ENCODE measurements at places on chromosomes 3 and 15.
A peak's percentile ranks its signal among the peaks of the same experiment; 100 is the strongest.

DNA sequence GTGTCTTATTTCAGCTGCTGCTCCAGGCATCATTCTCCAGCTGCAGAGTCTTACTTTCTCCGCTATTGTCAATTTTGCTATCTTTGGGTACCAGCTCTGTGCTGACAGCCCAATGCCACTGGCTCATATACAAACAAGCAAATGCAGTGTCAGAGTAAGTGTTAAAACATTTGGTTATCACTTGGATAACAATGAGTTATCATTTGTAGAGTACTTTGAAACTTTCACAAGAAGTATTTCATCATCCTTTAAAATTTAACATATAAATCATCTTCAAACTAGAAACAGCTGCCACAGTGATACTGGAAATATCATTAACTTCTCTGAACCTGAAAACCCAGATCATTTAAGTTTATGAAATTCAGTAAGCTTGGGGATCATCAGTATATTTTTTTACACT, 13.8 kb downstream of the TSPAN3 start:
- no peak for DNase-seq

GRCh38 chr15:91214675-91215590, 114.9 kb downstream of the SV2B start:
- no peak for DNase-seq

- DNase-seq, result no peak
Measured at GRCh38 chr15:73388256-73388781, 19.6 kb upstream of the HCN4 start.

GRCh38 chr3:52385157-52385556, 59.7 kb downstream of the SEMA3G start:
- DNase-seq, result peak; percentile 41

DNA sequence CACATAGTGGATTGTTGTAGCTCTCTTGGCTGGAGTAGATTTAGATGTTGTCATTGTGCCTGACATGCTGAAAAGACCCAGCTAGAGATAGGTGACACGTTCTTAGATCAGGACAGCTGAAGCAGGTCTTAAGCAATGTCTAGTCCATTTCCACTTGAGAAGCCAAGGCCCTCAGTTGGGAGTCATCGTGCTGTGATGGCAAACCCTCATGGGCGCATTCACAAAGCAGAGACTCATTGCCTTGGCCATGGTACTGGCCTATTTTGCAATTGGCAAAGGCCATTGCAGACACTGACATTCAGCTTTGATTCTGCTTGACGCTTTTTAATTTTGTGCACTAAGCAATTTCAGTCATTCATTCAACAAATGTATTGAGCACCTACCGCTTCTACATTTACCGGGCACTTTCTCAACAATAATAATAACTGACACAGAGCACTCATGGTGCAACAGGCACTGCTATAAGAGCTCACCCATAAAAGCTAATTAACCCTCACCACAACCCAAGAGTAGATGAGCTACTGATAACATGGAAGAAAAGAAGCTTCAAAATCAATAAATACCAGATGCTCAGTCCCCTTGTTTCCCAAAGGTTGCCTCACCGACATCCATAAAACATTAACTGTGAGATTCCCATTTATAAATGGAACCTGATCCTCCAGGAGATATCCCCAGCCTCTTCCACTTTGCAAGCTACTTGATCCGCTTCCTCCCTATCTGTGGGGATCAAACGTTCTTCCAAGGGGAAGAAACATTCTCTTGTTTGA, 200.1 kb downstream of the TLE3 start:
- DNase-seq, result no peak

DNA sequence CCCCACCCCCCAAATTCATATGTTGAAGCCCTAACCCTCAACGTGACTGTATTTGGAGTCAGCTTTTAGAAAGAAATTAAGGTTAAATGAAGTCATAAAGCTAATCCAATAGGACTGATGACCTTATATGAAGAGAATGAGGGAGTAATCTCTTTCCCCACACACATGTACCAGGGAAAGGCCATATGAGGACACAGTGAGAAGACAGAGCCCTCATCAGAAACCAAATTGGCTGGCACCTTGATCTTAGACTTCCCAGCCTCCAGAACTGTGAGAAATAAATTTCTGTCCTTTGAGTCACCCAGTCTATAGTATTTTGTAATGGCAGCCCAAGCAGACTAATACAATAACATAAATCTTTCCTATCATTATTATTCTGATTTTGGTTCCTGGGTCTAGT, 194.7 kb upstream of the NANOGP8 start:
- DNase-seq, result no peak

DNA sequence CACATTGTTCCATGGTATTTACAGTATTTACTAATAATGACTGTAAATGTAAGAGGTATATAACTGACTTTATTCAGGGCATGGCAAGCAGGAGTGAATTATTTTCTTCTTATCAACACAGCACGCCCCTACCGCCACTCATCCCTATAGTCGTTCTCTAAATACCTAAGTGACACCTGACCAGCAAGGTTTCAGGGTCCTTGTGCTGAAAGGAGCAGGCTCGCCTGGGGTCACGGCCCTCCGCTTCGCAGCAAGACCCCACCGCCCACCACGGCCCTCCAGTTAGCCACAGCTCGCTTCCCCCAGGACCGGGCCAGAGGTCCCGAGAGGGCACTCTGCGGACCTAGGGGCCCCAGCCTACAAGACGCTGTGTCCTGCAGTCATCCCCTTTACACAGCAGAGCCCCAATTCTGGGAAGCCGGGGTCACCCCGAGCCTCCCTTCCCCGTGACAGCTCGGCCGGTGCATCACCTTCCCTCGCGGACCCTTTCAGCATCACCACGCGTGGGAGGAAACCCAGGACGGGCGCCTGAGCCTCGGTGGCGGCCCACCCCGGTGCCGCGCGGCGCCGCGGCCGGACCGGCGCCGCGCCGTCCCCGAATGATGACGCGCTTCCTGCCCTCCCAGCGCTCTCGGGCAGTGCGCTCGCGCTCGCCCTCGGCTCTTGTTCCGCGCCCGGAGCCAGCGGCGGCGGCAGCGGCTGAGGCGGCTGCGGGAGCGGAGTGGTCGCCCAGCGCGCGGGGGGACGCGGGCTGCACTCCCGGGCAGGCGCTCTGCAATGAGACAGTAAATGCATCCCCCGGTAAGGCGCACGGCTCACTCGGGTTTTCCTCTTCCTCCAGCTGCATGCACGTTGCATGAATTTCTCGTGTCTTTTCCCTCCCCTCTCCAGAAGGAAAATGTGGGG, 225.1 kb upstream of the C2CD4B start:
- DNase-seq, result peak; percentile 57

DNA sequence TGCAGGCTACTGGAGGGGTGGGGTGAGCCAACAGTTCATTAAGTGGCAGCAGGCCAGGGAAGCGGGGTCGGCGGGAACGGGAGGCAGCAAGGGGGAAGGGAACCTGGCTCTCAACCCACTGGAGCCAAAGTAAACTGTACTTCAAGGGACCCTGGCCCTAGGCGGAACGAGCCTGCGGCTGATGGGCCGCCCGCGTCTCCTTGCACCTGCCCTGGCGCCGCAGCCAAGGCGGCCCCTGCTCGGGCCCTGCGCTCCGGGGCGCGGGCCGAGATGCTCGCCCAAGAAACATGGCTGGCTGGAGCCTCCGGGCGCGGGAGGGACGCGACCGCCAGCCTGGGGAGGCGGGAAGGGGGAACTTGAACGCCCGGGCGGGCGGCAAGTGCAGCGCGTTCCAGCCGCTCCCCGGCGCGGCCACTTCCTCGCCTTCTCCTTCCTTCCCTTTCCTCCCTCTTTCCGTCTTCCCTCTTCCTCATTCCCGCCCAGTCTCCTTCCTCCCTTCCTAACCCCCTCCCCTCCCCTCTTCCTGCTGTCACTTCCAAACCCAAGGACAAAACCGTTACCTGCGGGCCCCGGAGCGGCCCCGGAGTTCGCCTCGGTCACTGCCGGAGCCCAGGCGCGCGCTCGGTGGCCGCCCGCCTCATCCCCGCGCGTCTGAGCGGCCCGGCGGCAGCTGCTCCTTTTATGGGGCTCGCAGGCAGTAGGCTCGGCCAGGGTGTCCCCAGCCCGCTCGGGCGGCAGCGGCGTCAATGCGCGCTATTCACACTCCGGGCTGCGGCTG, 489.7 kb downstream of the MAGI1 start:
- DNase-seq, result no peak

GRCh38 chr3:72797773-72798543, 50.3 kb downstream of the SHQ1 start:
- DNase-seq, result peak; percentile 43

- DNase-seq, result peak; percentile 8
Measured at GRCh38 chr15:101320501-101321052, 25.5 kb upstream of the SNRPA1 start.

DNA sequence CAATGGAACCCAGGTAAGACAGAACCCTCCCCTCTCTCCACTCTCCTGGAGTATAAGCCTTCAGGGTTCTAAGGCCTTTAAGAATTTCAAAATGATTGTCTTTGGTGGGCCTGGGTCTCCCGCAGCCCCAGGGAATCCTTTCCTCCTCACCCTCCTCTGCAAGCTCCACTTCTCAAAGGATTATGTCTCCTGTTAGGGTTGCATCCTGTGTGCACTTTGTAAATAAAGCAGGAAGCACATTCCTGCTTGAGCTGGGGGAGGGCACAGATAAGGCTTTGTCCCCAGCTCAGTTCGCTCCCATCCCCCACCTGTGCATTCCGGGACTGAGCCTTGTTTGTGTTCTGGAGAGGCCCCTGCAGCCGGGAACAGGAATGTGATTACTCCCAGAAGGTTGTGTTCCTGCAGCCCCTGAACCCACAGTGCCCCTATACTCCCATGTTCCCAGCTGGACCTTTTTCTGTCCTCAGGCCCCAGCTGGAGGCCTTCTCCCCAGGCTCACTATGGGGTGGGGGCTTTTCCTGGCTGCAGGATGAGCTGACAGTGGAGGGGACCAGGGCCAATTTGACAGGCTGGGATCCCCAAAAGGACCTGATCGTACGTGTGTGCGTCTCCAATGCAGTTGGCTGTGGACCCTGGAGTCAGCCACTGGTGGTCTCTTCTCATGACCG, 9.5 kb downstream of the TYRO3 start:
- DNase-seq, result no peak

GRCh38 chr15:56792211-56792610, 58.9 kb upstream of the ZNF280D start:
- no peak for DNase-seq

DNA sequence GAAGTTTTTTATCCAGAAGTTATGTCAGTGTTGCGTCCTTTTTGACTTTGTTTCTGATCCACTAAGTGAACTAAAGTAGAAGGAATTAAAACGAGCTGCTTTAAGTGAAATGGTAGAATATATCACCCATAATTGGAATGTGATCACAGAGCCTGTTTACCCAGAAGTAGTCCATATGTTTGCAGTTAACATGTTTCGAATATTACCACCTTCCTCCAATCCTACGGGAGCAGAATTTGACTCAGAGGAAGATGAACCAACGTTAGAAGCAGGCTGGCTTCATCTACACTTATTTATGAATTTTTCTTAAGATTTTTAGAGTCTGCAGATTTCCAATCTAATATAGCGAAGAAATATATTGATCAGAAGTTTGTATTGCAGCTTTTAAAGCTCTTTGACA, 57.6 kb downstream of the DNAH1 start:
- DNase-seq, result no peak

DNA sequence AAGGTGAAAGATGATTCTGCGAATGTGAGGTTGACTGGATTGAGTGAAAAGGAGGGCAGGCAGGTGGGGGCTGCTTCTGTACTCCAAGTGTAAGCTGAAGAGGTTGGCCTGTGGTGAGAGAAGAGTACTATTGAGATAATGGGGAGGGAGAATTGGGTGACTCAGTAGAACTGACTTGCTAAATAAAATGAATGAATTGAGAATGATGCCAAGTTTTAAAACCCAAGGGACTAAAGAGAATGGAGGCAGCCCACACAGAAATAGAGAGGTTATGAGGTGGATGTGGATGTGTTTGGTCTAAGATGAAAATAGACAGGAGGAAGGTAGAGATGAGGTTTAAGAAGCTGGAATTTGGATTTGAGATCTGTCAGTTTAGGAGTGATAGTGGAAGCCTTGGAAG, 5.9 kb downstream of the MME start:
- no peak for DNase-seq

- peak; percentile 58 for DNase-seq
Measured at GRCh38 chr3:14203521-14204079, 25.0 kb downstream of the LSM3 start.

DNA sequence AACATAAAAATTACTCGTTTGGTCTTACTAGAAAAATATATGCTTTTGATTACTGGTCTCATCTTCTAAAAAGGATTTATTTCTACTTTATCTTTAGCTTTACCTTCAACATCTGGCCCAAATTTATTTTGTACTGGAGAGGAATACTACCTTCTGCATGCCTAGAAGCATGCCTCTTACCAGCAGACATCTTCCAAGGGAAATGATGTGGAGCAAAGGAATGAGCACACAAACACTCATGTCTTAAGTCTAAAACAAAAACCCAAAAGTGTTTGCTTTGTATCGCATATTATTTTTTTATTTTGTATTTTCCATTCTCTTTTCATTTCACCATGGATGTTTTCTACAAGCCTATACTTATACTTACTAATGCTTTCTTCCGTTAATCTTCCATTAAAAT, 304.6 kb upstream of the KCNMB2 start:
- DNase-seq, result no peak

- DNase-seq, result no peak
Measured at GRCh38 chr3:161420746-161421145, 49.4 kb upstream of the SPTSSB start.

GRCh38 chr15:58077427-58077826, 11.9 kb upstream of the ALDH1A2 start:
- DNase-seq, result no peak

DNA sequence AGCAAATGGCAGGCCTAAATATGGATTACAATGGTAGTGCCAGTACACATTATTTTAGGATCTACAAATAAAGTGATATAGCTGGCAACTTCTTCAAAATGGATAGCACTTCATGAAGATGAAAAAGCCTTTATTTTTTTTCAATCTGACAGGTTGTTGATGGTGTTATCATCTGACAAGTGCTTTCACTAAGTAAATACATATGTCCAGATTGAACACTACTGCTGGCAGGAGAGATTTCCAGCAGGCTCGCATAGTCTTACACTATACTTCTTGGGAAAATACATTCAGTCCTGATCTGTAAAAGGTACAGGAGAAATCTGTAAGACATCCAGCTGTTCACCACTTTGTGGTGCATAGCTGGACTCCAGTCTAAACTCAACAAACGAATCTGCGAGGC, 50.9 kb upstream of the ALCAM start:
- no peak for DNase-seq

All from hematopoietic multipotent progenitor cell treated with erythropoietin and hydrocortisone succinate and interleukin-3 and kit ligand, for 15 days (in vitro differentiated cells).